ENCODE measurements at places on chromosomes 13 and 19.

DNA sequence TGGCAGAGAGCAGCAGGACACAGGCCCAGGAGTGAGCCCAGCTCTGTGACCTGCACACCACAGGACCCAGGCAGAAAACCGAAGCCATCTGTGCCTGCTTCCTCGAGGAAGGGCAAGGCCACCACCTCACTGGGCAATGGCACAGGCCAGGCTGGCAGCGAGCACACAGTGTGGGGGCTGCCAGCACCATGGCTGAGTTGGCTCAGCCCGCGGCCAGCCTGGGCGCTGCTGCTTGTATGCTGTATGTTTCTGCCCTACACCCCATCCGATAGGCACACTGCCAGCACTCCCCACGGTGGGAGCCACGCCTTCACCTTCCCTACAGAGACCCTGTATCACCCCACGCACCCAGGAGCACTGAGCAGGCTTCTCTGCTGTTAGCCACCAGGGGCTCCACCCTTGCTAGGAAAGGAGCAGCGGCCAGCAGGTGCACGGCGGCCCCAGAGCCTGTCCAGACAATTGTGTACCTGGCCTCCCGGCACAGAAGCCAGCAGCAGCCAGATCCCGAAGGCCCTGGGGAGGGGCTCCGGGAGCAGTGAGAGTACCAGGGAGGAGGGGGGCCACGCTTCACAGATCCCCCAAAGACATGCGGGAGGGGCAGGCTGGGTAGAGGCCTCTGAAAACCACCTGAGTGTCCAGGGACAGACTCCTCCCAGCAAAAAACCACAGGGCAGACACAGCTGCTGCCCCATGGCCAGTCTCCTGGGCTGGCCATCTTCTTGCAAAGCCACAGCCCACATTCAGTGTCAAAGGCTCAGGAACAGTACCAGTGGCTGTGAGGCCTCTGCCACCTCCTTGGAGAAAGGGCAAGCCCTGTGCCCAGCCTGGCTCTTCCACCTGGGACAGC, 56.1 kb downstream of the MLLT1 start:
- no peak for DNase-seq

DNA sequence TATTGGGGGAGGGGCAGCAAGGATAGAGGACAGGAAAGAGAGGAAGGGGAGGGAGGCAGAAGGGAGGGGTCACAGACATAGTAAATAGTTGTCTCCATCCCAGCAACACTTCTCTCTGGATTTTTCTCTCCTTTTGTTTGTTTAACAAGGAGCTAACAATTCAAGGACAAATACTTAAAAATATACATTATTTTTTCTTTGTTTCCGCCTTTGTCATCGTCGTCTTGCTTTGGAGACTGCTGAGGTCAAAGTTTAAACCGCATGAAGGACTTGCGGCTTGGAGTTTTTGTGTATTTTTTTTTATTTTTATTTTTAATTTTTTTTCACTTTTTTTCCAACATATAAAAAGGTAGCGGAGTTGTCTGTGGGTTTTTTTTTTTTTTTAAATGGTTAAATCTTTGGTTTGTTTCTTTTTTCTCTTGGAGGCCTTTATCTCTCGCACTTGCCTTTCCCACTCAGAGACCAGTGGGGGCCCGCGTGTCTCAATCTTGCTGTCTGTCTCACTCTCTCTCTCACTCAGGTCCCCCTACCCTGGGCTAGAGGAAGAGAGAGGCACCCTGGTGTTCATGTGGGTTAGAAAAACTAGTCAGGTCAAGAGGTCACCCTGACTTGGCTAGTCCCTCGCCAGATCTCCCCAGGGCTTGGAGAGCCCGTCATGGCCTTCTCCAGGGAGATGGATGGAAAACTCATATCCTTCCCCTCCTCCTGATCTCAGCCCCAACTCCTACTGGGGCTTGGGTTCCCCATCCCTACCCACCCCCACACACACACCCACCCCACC, 11.0 kb downstream of the ZNF574 start:
- DNase-seq: peak; percentile 21

DNA sequence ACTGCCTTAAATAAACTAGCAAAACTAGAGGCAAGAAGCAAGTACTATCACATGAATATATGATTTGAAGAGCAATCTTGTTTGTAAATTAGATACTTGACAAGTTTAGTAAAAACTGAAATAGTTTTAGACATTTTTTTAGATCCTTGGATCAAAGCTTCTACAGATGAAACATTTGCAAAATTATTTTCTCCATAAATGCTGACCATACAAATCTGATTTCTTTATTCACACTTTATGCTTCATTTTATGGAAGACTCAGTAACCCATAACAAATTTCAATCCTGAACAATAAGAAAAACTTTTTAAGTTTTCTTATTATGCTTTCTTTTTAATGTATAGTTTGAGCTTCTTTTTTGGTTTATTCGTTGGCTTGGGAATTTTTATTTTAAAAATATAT, 750.2 kb upstream of the SLITRK5 start:
- no peak for DNase-seq

DNA sequence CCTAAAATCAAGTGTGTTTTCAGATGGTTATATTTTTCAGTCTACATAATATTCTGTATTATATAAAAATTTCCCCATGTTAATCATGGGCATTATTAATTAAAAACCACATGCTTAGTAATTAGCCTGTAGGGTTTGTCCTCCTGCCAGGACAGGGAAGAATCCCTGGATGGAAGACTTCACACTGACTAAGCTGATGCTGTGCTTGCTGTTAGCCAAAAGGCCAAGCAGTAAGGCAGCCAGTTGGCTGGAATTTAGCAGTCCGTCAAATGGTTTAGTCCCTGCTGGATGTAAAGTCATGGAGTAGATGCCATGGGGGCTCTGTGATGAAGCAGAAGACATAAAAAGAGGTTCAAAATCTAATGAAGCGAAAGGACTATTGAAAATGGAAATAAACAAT, 168.0 kb upstream of the OBI1 start:
- DNase-seq: no peak

GRCh38 chr19:6530386-6531162, at the start of gene TNFSF9:
Gene TNFSF9 (plus strand): TSS chr19:6531026. CDS start chr19:6531037, 11 bp downstream.
- peak; percentile 87 for DNase-seq

DNA sequence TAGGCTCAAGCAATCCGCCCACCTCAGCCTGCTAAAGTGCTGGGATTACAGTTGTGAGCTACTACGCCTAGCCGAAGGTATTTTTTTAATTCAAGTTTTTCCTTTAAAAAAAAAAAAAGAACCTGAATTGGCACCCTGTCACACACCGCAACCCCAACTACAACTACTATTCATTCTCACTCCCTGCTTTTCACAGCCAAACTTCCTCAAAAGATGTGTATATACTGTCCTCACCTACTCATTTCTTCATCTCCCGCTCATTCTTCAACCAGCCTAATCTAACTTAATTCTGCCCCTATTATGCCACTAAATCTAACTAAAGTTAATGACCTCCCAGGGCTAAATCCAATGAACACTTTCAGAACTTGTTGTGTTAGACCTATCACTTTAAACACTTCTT, 12.7 kb upstream of the WBP4 start:
- DNase-seq: no peak

DNA sequence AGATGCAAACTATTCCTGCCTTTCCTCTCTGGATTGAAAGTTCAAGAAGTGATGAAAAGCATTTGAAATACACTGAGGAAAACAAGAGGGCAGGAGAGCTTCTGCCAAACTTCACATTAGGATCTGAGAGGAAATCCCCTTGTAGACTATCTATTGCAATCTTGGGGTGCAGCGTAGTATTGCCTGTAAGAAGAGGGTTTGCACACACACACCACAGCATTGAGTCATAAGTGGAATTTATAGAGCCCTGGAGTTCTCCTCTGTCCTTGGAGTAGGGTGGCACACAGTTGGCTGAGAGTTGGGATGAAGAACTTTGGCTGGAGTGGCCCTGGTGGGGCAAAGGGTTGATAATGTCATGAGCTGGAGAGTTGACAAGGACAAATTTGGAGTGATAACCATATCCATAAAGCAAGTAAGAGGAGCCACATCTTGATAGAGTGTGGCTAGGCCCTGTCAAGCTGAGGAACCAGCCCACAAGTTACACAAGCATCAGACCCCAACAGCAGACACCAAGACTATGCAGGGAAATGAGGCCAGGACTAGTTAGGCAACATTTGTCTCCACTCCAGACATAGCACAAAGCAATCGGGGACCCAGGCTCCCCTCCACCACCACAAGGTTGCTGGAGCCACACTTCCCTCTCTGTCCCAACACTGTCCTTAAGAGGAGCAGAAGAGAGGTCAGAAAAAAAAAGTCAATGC, 520.9 kb downstream of the KLF5 start:
- DNase-seq: no peak

DNA sequence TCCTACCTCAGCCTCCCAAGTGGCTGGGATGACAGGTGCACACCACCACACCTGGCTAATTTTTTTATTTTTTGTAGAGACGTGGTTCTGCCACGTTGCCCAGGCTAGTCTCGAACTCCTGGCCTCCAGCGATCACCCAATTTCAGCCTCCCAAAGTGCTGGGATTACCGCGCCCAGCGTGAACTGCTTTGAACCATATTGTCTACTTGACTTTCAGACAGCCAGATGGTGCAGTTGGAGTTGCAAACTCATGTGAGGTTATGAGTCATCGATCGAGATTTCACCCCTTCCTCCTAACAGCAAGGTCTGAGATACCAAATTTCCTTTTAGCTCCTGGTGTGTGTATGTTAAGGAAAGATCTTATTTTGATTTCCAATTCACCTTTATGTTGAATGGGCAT, 2.7 kb downstream of the SLC27A1 start:
- DNase-seq: peak; percentile 82

DNA sequence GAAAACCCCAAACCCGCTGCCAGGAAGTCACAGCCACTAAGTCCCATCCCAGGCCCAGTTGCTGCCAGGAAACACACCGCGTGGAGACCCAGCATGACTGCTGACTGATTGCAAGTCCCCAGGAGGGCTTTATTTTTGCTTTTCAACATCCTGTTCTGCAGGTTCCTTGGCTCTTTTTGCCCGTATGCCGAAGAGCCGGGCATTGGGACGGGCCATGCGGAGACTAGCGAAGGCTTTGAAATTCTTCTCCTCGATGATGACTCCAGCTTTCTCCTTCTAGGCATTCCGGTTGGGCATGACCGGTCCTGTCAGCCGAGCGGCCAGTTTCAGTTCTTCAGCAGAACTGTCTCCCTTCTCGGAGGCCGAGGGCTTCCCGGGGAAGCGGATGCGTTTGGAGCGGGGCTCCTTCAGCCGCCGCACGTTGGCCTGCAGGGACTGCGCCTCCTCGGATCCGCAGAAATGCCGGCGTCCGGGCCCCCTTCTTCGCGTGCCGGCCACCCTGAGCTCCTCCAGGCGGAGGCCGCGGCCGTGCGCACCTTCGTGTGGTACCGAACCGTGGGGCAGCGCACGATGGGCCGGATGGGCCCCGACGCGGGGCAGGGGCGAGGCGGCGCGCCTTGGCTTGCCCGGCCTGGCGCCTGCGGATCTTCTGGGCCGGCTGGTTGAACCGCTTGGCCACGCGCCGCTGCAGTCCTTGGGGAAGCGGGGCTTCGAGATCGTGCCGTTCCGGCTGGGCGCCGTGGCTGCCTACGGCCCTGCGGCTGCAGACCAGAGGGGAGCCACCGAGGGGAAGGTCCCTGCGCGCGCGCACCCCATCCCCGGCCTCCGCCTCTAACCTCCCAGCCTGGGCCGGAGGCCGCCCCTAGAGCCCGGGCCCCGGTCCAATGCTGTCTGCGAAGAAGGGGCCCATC, 15.2 kb downstream of the ZSCAN5C start:
- peak; percentile 37 for DNase-seq

- DNase-seq: no peak
Observed at GRCh38 chr13:24183741-24184182, 23.2 kb downstream of the SPATA13 start.

DNA sequence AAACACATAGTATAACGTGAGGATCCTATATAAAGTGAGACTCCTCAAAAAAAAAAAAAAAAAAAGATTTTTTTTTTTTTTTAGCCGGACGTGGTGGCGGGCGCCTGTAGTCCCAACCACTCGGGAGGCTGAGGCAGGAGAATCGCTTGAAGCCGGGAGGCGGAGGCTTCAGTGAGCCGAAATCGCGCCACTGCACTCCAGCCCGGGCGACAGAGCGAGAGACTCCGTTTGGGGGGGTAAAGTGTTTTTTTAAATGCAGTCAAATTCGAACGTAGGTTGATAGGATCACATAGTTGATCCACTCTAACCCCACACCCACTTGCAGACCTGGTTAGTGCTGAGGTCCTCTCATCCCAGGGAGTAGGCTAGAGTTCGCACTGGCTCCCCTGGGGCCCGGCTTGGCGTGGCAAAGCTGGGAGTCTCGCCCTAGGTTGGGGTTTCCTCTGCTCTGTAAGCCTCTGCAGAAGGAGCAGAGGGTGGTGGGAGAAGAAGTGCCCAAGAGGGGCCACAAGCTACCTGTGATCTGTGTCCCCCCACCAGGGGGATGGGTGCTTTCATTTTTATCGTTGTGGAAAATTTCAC, 6.5 kb downstream of the RNF225 start:
- no peak for DNase-seq

DNA sequence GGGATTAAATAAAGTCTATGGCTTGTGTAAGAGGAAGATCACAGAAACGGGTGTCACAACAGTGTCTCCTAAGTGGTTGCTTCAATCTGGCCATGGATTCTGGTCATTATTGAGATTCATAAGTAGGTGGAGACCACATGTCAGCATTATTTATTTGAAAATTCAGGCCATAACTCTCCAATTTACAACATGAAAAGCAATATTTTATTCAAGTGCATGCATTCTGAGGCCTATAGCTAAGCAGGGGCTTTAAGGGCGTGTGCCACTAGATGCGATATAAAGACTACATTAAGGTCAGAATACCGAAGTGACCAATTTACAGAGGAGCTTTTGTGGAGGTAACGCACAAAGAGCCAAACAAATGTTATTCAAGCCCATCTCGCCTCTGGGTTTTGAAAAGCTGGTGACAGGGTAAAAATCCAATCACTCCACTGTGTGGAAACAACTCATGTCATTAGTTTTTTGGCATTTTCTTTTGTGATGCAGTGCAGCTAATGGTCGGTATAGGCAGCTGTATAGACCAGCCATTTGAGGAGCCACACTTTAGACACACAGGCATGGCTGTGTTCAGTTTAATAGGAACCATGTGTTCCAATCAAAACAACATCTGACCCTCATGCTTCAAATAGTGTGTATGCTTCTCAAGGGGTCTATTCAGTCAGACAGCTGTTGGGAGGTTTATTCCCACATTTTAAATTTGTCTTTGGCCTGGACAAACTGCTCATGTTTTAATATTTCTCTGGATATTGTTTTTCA, 123.7 kb downstream of the KL start:
- DNase-seq: peak; percentile 44

- DNase-seq: no peak
Observed at GRCh38 chr13:100528820-100529219, 59.8 kb downstream of the GGACT start.

DNA sequence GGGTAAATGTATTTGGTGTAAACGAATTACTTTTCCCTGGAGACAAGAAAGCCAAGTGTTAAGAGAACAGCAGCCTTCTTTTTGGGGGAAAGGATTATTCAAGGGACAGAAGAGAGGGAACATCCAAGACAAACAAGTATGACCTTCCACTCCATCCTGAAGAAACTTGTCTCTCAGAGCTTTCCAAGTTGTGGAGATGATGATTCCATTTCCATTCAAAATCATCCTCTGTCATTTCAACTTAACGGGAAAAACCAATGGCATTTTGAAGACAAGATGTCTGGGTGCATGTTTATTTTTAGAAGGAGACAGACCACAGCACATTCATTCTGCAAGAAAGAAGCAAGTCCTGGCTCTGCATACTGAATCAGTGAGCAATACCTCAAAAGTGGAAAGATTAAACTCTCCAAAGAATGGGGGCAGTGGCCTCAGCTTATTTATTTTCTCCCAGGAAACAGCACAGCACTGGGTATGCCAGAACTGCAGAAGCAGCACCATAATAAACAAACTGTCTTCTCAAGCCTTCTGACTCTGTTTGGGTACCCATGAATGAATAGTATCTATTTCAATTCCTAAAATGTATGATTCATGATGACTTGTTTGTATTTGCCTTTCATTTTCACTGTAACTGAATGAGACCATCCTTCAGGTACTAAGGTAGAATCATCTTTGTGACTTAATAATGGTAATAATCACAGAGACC, 541.0 kb downstream of the RFC3 start:
- DNase-seq: peak; percentile 91

All from fibroblast of skin of scalp (primary cell).